Right ventricle myocardium superior (tissue), 1 donor: ENCODE measurements at places on chromosomes 6 and 20. TPM values are rescaled to one million over a fixed set of nuclear protein-coding genes. Genes with fewer than 3 reads are reported as not detected.

DNA sequence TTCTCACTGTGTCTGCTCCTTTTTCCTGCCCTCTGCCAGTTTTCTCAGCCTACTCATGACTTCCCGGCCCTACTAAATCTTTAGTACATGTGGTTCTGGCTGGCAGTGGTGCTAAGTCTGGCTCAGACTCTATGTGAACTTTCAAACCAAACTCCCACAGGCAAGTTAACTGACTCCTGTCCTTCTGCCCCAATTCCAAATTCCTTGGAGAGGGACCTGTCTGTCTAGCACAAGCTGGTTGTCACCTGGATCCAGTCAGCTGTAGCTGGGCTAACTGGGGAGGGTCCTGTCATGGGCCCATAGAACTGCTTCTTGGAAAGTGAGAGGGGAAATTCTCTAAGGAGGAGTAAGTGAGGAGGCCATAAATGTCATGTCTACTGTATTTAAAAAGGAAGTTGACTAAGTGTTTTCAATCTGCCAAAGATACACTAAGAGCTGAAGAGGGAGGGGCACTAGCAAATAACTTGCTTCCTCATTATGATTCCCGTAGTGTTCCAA, 240.1 kb downstream of the KCNQ5 start:
- no peak for DNase-seq

- no peak for DNase-seq
These were observed 142.2 kb downstream of the MOXD1 start for GRCh38 chr6:132259070-132259469.

GRCh38 chr6:23114812-23115504, 545.6 kb downstream of the HDGFL1 start:
- no peak for DNase-seq

The VGLL2 gene
- not detected for total RNA-seq

DNA sequence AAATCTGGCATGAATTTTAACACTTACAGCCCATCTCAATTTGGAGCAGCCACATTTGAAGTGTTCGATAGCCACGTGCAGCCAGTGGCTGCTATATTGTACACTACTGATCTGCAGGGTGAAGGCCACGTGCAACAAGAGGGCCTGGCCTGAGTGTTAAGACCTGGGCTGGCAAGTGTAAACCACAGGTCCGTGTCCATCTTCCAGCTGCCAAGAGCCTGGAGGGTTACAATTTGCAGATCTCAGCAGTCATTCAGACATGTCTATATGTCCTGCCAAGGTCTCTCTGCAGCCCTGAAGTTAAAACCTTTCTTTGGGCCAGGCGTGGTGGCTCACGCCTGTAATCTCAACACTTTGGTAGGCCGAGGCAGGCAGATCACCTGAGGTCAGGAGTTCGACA, 14.1 kb downstream of the SGK2 start:
- DNase-seq, result no peak

- no peak for DNase-seq
These were observed at the start of gene TDRD6 for GRCh38 chr6:46687619-46688097. Gene TDRD6 (plus strand): TSS chr6:46687885. CDS start chr6:46688129, 244 bp downstream.

DNA sequence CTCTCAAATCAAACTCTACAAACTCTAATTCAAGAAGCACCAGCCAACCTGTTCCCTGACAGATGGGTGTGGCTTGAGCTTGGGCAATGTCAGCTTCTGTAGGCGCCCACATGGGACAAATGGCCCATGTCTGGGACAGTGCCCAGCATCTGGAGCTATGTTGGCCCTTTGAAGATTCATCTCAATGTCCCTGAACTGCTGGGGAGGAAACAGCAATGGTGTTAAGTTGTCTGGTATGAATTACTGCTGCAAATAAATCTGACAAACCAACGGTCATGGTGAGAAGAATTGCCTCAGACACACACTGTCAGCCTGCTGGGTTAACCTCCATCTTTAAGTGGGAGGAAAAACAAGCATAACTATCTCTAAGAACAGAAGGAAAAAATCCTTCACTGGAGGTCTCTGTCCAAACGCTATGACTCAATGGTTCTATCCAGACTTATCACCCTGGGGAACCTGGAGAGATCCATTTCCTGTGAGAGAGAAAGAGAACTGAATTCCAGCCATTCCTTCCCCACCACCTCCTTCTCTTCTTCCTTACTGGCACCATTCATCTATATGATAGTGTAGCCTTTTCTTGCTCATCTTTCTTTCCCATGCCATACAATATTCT, 274.9 kb downstream of the CDH26 start:
- no peak for DNase-seq

The OPN5 gene
- total RNA-seq, result not detected

- no peak for DNase-seq
These were observed 7.1 kb downstream of the TUBB2B start for GRCh38 chr6:3220366-3220765.

GRCh38 chr20:3922983-3923339, 33.8 kb downstream of the PANK2 start:
- DNase-seq, result no peak

GRCh38 chr6:16043171-16044135, 85.4 kb upstream of the MYLIP start:
- DNase-seq, result no peak

DNA sequence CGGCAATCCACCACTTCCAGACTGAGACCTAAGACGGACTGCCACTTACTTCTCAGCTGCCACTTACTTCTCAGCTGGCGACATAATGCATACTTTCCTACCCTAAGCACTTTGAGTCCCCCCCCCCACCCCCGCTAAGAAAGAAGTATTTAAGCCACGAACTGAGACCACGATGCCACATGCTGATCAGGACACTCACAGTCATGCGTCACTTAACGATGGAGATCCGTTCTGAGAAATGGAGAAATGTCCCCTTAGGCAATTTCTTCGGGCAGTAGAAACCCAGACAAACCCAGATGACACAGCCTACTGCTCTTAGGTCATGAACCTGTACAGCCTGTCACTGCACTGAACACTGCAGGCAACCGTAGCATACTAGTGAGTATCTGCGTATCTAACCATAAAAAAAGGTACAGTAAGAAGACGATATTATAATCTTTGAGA, 690 bp downstream of the IFNGR1 start:
- no peak for DNase-seq

DNA sequence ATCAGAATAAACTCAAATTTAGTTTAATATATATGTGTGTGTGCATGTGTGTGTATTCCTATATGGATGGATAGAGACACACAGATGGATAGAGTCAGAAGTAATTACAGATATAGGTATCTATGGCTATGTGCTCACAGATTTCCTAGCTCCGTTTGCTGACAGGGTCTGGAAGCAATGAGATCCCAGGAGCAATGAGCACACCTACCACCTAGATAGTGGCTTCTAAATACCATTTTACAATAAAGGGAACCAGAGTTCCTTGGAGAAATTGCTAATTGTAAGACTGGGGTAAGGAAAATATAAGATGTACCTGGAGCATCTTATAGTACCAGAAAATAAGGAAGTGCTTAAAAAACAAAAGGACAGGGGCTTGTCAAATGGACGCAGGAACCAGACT, 196.2 kb upstream of the PRDM1 start:
- DNase-seq, result no peak

DNA sequence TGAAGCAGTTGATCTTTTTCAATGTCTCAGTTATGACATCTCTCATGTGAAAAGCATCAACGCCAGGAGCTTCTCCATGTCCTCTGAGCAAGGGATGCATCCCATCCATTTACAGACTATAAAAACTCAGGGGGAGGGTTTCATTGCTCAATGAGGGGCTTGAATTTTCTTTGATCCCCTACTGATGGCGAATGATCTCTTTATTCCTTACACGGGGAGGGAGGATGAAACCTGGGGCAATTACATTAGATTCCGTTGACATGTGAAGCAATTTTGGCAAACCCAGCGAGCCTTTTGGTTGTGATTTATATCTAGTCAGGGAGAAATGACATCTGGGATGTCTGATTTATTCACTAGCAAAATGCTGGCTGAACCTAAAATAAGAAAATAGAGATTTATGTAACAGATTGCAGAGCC, 268.9 kb downstream of the HIVEP2 start:
- no peak for DNase-seq

DNA sequence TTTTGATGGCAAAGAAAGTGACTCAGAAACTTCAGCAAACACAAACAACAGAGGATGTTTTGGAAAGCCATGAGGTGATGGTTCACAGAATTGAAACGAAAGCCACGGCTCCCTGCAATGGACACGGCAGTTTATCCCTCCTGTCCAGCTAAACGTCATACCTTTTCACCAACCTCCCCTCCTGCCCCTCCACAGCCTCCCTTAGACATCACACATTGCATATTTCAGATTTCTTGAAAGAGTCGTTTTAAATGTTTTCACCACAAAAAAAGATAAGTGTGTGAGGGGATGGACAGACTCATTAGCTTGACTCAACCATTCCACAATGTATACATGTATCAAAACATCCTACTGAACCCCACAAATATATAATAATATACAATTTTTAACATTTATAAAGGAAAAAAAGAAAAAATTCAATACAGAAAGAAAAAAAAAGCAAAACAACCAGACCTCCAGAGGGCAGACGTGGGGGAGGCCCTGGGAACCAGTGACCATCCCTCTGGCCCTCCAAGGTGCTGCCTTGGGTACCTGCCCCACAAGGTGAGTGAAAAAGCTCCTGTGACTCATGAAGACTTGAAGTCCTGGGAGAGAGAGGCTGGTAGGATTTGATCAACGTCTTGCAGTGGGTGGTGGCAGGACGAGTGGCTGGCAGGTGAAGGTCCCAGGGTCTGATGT, 117.2 kb upstream of the THBS2 start:
- DNase-seq, result no peak

DNA sequence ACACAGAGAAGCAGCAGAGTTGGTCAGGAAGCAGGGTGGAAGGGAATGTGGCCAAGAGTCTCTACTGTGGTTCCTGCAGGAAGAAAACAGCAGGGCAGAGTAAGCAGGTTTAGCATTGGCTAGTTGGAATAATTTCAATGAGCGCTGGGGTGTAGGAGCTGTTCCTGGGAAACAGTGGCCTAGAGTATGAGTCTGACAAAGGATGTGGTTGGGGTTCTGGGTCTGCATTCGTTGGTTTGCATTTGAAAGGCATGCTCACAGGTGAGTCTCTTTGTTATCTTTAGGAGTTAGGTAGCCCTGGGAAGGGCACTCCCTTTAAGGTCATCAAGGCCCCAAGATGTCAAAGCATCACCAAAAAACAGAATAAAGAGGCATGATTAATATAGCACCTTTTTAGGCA, 911.6 kb upstream of the SLC35B3 start:
- no peak for DNase-seq

The MYB gene
- 0.22 TPM for total RNA-seq

- no peak for DNase-seq
These were observed 205.7 kb upstream of the TCF21 start for GRCh38 chr6:133683308-133683580.

The DEFB110 gene
- not detected for total RNA-seq

GRCh38 chr20:59807909-59808728, 125.3 kb downstream of the SYCP2 start:
- DNase-seq, result no peak

The ESR1 gene
- 1.2 TPM for total RNA-seq

DNA sequence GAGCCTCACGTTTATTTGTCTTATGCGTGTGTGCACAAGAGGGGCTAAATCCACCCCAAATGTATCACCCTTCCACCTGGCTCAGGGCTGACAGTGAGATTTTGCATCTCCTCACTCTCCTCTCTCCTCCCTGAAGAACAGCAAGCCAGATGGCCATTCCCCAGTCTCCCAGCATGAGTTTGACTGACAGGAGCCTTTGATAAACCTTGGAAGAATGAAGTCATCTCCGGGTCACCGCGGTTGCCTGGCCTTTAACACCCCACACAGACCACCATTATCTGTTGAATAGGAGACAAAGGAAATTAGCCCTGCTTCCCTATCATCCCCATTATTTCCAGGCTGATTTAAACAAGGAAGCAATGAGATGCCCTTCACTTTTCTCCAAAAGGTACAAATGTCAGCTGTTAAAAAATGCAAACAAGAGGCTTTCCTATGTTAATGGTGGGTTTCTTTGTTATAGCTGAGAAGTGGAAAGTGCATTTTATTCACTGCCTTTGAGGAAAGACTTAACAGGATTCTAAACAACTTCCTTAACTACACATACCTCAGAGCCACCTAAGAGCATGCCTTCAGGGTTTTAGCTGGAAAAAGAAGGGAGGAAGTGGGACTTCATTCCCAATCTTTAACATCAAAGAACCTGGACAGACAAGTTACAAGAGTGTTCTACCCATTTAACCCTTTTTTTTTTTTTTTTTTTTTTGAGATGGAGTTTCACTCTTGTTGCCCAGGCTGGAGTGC, 524.8 kb upstream of the ID4 start:
- no peak for DNase-seq

- no peak for DNase-seq
These were observed 53.0 kb upstream of the CST7 start for GRCh38 chr20:24895898-24896658.

The RNF39 gene
- total RNA-seq, result not detected

GRCh38 chr6:11806561-11807317, 28.1 kb upstream of the ADTRP start:
- no peak for DNase-seq

The CRIP3 gene
- total RNA-seq, result 4.1 TPM

The TMEM74B gene
- total RNA-seq, result 5.2 TPM

GRCh38 chr6:157822245-157823000, 623 bp upstream of the SNX9 start:
- peak; percentile 55 for DNase-seq

- peak; percentile 76 for DNase-seq
These were observed 80.3 kb upstream of the CCDC28A start for GRCh38 chr6:138692978-138693909.

The TXLNB gene
- 125 TPM for total RNA-seq

DNA sequence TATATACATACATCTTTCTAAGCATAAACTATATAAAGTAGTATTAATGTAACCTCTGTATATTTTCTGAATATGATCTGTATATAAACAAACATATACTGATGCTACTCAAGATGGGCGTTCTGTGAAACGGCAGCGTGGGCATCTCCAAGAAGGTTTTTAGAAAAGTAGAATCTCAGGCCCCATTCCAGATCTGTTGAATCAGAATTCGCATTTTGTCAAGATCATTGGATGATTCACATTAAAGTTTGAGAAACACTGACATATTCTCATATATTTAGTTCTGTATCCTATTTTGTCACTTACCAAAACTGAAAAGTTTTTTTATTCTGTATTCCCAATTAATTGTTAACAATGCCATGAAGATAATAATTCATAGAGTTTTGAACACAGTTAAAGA, 5.5 kb downstream of the C6orf141 start:
- no peak for DNase-seq

The KCNK15 gene
- total RNA-seq, result 0.19 TPM

The SAMD3 gene
- total RNA-seq, result 0.19 TPM

DNA sequence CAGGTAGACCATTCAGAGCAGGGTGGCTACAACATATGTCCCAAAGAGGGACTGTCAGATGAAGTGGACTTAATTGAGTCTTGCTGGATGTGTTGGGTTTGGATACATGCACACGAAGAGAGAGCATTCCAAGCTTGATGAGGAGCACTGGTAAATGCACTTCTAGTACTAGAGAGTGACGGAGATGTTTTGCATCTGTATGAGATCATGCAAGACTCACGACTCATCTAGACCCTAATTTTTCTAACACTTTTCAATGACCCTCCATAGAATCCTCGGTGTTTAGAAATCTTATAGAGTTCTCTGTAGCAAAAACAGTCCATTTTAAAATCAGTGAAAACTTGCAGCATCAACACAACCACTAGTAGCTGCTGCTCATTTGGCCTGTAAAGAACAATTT, 4.8 kb upstream of the AIG1 start:
- no peak for DNase-seq
